ENCODE measurements at places on chromosomes 12 and 14.

- no peak for DNase-seq
Observed at GRCh38 chr12:74775276-74775675, 237.6 kb downstream of the ATXN7L3B start.

GRCh38 chr12:19757317-19757877 lies 318.1 kb downstream of the AEBP2 start:
- no peak for DNase-seq

- DNase-seq, result no peak
Observed at GRCh38 chr12:99278899-99279298, 368.7 kb upstream of the GARIN6 start.

- no peak for DNase-seq
Observed at GRCh38 chr14:67580336-67581171, 19.5 kb downstream of the PIGH start.

DNA sequence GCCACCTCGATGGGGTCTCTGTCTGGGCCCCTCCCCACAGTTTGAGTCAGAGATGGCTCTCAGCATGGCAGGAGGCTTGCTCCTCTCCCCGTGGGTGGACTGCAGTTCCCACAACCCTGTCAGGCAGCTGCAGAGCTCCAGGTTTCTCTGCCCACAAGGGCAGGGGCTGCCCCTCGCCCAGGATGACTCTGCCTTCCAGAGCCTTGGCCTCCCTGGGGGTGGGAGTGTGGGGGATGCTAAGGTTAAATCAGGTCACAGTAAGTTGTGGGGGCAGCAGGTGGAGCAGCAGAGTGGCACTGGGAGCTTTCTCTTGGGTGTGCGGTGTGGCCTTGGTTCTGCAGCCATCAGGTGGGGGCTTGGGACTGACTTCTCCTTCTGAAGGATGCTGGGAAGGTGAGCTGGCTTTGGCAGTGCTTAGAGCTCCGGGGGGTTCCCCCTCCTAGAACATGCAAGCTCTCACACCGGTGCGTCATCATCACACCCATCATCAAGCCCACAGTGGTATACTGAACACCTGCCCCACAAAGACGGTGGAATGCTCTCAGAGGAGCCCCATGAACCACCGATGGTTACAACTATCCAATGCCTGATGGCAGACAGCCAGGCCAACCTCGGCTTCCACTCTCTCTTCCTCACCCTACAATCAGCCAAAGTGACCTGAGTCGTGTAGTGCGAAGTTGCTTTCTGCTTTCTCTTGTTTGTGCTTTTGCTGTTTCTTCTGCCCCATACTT lies 39.7 kb downstream of the ERH start:
- no peak for DNase-seq

DNA sequence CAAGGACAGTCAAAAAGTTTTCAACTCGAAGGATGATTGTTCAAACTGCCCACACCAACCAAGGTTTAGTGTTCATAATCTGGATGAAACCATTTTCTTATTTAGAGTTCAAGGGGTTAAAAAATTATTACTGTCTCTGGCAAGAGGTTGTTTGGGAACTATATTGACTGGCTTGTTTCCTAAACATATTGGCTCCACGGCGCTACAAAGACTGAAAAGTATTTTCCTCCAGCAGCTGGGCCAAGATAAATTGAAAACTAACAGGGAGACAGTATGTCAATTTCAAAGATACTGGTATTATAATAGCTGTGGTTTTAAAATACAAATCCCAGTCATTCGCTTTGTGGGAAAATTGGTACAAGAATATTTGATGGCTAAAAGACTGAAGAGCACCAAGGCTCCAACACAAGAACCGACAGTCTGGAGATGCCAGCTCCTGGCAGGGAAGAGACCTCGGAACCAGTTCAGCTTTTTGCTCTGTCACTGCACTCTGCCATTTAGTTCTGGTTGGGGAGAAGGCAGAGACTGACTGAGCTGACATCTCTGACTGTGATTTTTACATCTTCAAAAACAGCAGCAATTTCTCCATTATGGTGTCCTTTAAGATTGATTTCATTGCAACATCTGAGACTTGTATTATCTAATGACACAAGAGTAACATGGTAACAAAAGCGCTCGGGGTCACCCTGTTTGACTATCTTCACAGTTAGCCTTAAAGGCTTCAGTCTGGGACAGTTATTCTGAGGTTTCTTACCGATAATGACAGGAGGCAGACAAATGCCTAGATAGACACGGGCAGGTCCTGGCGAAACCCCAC lies 62.0 kb downstream of the ST8SIA1 start:
- no peak for DNase-seq

- no peak for DNase-seq
Observed at GRCh38 chr14:73909681-73910080, 23.0 kb downstream of the ZNF410 start.

- DNase-seq, result no peak
Observed at GRCh38 chr12:26126340-26127284, 1.8 kb upstream of the BHLHE41 start.

- no peak for DNase-seq
Observed at GRCh38 chr12:11497995-11498394, 102.6 kb upstream of the PRB2 start.

- DNase-seq, result no peak
Observed at GRCh38 chr12:93042684-93043083, 113.6 kb upstream of the EEA1 start.

GRCh38 chr12:26471560-26471959 lies 276.2 kb downstream of the SSPN start:
- DNase-seq, result no peak

DNA sequence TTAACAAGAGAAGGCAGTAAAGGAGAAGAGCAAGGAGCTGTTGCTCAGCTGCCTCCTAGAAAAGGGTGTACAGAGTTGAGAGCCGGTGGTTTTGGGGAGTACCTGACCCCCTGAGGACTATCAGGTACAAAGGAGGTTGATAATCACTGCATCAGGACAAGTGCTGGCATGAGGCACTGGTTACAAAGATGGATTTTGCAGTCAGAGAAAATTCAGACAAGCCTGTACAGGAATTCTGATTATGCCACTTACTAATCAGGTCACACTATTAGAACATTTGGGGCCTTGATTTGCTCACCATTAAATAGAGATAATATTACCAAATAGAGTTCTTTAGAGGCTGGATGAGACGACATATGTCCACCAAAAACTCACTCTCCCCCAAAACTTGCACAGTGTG lies 450.9 kb upstream of the TMPO start:
- DNase-seq, result no peak

DNA sequence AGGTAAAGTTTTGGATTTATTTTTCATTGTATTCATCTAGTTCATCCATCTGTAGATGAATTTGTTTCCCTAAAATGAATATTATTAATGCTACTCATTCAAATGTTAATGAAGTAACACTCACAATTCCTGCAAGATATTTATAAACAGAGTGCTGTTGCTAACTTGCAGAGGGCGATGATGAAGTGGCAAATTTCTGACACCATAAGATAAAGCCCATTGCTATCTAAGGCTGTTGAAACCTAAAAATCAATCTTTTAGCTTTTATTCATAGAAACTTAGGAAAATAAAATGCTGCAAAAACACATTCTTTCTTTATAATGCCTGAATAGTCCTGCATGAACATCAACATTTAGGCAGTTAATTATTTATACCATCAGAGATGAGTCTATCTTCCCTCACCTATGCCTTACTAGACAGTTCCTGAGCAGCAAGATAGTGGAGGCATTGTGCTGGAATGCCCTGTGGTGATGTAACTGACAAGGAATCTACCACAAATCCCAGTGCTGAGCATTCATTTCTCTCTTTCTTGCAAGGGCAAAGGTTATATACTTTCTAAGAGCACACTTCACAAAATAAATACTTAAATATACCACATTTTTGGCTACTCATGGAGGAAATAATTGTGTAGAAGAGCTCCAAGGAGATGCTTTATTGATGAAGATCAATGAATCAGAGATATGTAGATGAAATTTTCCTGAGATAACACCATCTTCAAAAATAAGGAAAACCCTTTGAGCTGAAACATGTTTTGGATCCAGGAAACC lies 57.6 kb downstream of the LMNTD1 start:
- no peak for DNase-seq

- DNase-seq, result no peak
Observed at GRCh38 chr14:82837611-82838140, 1304.0 kb upstream of the SEL1L start.

DNA sequence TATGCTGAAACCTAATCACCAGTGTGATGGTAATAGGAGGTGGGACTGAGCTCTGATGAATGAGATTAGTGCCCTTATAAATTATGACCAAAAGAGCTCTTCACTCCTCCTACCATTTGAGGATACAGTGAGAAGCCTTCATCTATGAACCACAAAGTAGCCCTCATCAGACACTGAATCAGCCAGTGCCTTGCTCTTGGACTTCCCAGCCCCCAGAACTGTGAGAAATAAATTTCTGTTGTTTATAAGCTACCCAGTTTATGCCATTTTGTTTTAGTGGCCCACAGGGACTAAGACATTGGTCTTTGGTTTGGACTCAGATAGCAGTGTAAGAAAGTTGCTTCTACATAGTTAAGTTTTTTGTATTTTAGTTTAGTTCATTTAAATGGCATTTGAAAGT lies 32.9 kb downstream of the ABHD12B start:
- DNase-seq, result no peak

DNA sequence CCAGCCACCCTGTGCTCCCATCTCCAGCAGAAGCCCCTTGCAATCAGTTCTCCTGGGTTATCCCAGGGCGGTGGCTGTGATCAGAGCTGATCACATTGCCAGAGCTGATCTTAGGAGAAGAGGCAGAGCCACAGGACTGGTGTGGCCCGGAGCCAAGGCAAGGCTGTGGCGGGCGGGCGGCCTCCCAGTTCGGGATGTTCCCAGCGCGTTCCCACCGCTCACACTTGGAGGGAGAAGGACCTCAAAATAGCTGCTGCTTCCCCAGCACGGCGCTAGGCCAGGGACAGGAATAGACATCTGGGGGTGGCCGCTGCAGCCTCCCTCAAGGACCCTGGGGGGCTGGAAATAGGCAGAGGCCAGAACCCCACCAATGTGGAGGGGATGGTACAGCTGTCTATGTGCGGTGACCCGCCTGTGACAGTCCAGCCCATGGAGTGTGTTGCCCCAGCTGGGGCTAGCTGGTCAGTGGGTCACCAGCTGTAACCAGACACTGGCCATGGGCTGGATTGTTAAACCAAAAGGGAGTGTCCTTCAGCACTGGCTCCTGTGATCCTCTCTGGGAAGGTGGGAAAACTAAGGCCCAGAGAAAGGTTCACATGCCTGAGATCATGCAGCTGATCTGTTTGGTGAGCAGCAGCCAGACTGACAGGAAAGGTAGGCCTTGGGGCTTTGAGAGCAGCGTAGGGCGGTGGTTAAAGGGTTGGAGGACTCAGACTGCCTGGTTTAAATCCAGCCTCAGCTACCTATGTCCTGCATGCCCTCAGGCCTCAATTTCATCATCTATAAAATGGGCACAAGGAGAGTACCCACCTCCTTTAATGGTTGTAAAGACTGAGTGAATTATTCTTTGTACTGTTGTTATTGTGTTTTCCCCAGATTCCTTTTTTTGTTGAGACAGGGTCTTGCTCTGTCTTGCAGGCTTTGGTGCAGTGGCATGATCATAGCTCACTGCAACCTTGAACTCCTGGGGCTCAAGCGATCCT lies 8.0 kb upstream of the POP5 start:
- DNase-seq, result no peak

DNA sequence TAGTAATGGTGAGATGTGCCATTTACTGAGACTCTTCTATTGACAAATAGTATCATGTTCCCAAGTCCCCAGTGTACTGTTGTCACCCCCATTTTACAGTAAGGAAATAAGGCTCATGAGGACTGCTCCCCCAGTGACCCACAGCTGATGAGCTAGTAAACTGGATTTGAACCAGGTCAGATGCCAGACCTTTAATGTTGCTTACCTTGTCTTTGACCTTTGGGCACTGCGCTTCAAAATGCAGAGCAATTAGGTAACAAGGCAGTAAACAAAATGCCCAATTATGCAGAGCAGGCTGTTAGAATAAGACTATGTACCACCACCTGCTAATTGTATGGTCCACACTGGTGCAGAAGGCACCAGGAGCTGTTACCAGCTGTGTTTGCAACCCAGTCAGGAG lies 38.5 kb upstream of the RIN3 start:
- no peak for DNase-seq
